Activated effector memory CD4-positive, alpha-beta T cell treated with Interleukin-2 at 50 U/mL for 16 hours (primary cell): ENCODE measurements at places on chromosomes 1 and 21.

DNA sequence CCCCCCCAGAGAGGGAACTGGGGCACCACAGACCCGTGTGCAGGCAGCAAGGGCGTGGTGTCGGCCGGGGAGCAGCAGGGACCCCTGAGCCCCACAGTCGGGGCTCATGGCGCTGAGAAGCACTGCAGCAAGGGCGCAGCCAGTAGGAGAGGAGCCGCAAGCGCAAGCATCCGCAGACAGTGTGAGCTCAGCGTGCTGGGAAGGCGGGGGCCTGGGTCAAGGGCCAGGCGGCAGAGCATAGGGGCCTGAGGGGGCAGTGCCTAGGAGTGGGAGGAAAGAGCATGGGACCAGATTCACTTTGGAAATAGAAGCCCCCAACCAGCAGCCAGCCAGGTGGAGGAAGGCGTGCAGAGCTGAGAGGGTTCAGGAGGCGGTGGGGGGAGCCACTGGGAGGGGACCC, 6.7 kb upstream of the KCNAB2 start:
- no peak for DNase-seq

- DNase-seq, result no peak
Measured at GRCh38 chr1:245234217-245235081, 79.7 kb downstream of the KIF26B start.

DNA sequence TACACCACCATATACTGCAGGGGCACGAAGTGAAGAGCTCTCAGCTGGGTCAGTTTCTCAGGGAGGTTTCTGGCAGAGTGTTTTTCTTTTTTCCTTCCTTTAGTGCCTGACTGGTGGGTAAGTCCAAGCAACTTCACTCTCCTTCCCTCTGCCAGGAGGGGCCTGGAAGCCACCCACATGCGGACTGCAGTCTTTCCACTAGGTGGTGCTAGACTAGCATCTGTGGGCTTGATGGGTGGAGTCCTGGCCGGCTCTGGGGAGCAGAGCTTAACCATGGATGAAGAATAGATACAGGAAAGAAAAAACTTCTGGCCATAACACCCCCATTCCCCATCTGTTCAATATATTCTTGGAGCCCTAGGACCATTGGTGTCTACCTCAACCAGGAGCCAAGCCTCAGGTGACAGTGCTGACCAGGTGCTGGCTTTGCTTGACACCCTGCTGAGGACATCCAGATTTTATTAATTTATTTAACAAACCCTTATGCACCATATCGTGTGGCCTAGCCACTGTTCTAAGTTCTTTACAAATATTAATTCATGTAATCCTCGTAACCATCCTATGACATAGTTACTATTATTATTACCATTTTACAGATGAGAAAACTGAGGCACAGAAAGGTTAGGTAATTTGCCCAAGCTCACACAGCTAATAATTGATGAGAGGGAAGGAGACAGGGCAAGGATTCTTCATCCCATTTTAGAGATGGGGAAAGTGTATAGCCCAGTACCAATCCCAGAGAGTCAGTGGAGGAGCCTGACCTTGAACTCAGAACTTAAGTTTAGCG, 126.7 kb upstream of the CSF3R start:
- DNase-seq, result peak; percentile 3

- no peak for DNase-seq
Measured at GRCh38 chr1:42735477-42736105, 4.4 kb downstream of the CLDN19 start.

DNA sequence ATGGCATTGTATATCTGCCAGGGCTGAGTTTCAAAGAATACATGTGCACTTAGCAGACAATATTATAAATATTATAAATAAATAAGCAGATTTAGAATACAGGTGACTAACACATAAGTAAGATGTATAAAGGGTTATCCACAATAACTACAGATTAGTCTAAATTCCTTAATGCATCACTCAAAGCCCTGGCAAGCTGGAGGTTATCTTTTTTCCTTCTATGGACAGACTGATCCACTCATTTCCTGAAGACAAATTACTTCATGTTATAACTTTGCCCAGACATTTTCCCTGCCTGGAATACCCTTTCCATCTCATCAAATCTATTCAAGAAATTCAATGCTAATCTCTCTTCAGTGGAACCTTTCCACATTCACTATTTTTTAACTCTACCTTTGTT, 38.8 kb downstream of the LUZP1 start:
- DNase-seq, result no peak

DNA sequence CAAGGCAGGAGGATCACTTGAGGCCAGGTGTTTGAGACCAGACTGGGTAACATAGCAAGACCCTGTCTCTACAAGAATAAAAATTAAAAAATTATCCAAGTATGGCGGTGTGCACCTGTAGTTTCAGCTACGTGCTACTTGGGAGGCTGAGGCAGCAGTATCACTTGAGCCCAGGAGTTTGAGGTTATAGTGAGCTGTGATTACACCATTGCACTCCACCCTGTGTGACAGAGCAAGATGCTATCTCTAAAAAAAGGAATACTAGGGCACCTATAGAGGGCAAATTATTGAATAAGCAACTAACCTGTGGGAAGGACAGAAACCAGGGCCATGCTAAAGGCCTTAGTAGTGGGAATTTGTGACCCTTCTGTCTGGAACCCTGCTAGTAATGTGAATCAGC, 86.1 kb downstream of the TENT5C start:
- no peak for DNase-seq

- DNase-seq, result no peak
Measured at GRCh38 chr21:45742247-45742646, 98.7 kb downstream of the PCBP3 start.
